ENCODE measurements at places on chromosomes 2 and 18. TPM values are rescaled to one million over a fixed set of nuclear protein-coding genes. Genes with fewer than 3 reads are reported as not detected.
A peak's percentile ranks its signal among the peaks of the same experiment; 100 is the strongest.

Gene DCDC2C
- total RNA-seq = not detected

Gene UGT1A8
- not detected for total RNA-seq

Gene LIPG
- total RNA-seq = 0.59 TPM

Gene IL1F10
- not detected for total RNA-seq

DNA sequence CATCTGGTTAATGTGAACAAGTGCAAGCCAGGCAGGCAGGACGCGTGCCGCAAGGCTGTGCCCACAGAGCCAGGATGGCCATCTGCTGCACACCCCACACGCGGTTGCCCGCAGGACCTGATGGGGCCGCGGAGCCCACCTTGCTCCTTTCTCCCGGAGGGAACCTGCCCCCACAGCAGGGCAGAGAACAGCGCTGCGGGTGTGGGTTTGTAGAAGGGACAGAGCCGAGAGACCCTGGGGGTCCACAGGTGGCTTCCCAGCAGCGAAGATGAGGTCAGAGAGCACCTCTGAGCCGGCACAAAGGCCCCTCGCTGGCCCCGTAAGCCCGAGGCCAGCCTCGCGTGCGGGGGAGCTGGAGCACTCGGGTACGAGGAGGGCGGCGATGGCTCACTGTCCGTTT is 460.8 kb upstream of the SALL3 start:
- no peak overlapping the region for H3K4me3 ChIP-seq
- no peaks in the 10 kb centered on the region for H3K27me3 ChIP-seq
- no peaks in the 10 kb centered on the region for H3K36me3 ChIP-seq
- DNase-seq = no peak

DNA sequence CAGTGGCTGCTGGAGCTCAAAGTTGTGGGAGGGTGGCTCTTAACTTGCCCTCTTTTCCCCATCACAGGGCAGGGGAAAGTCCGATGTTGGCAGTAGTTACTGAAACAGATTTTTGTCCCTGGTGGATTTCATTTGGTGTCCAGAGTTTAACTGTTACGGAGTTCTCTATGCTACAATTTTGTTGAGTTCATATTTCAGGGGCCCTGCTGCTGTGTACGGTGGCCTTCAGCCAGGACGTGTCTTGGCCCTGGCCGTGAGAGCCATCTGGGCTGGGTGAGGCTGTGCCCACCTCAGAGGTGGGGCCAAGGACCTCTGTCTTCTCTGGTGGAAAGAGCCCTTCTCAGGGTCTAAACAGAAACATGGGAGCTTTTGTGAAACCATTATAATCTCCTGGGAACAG is 67.4 kb downstream of the SH3YL1 start:
- H3K36me3 ChIP-seq = no peaks in the 10 kb centered on the region
- H3K4me1 ChIP-seq = no peaks in the 10 kb centered on the region
- H3K27me3 ChIP-seq = no peaks in the 10 kb centered on the region

DNA sequence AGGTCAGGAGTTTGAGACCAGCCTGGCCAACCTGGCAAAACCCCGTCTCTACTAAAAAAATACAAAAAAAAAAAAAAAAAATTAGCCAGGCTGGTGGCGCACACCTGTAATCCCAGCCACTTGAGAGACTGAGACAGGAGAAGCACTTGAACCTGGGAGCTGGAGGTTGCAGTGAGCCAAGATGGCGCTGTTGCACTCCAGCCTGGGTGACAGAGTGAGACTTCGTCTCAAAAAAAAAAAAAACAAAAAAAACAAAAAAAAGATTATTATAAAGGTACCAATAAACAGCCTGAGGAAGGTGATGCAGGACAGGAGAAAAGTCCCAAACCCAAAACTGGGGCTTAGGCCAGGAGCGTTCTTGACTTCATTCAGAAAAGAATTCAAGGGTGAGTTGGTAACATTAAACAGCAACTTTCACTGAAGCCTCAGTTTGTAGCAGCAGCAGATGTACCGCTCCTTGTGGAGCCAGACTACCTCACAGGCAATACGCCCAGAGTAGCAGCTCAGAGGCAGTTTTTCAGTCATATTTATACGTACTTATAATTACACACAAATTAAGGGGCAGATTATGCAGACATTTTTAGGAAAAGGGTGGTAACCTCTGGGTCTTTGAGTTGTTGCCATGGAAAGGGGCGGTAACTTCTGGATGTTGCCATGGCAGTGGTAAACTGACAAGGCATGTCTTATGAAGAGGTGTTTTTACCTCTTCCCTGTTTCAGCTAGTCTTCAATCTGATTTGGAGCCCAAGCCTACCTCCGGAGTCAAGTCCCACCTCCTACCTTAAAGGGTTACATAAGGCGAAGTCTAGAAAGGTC is 1596.6 kb upstream of the CELF4 start:
- no peak for DNase-seq
- no peaks in the 10 kb centered on the region for H3K27me3 ChIP-seq
- no peaks in the 10 kb centered on the region for H3K4me1 ChIP-seq
- no peaks in the 10 kb centered on the region for H3K36me3 ChIP-seq
- no peak overlapping the region for H3K27ac ChIP-seq

- peak; percentile 10 for DNase-seq
- H3K4me1 ChIP-seq = peaks cover 15% of the 10 kb centered on the region
- no peak overlapping the region for H3K27ac ChIP-seq
- no peaks in the 10 kb centered on the region for H3K27me3 ChIP-seq
These were observed 187.8 kb upstream of the SIX3 start for GRCh38 chr2:44753552-44754285.

DNA sequence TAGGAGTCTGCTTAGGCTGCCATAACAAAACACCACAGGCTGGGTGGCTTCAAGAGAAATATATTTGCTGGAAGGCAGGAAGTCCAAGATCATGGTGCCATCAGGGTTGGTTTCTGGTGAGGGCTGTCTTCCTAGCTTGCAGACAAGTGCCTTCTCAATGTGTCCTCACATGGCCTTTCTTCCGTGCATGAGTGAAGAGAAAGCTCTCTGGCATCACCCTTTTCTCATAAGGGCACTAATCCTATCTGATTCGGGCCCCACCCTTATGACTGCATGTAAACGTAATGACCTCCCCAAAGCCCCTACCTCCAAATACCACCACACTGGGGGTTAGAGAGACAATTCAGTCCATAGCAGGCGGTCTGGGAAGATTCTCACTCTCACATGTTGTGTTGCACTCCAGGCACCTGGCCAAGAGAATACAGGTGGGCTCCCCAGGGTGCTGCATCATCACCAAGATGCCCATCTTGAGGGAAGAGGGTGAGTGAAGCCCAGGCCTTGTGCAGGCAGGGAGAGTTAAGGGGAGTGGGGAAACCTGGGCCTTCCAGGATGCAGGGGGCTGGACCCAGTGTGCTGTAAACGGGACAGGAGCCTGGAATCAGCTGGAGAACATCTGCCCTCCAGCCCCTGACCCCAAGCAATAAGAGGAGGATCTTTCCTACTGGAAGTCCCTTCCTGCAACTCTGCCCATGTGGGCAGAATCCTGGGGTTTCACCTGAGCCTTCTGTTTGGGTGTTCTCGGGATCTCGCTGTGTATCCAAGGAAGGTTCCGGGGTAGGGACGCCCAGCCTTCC is 10.2 kb downstream of the CATIP start:
- H3K4me1 ChIP-seq = peaks cover 12% of the 10 kb centered on the region
- H3K27me3 ChIP-seq = peaks cover 14% of the 10 kb centered on the region
- H3K4me3 ChIP-seq = peak overlapping the region; percentile 74

DNA sequence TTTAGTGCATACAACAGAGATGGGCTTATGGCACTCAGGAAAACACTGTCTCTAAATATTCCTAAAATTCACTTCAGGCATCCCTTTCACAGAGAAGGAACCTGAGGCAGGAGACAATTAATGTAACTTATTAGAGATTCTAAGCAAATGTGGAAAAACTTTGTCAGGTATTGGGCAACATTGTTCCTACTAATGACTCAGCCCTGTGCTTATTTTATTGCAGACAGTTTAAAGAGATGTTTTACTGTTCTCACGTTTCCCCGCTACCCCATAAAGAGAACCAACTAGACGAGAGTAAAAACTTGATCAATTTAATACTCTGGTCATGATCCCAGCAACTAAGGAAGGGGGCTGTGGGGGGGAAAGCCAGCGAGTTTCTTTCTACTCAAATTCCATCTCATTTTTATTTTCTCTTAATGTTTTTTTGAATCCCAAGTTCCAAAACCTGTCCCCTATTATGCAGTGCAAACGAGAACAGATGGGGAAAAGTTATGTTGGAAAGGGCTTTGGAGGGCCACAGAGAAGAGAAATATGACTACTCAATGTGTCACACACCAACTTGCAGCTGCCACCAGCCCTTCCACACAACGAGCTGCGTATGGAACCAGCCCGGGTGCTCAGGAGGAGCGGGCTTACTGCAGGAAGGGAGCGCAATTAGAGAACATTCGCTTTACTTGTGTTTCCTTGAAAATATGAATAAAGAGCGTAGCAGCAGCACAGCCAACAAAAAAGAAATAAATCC is 18.7 kb upstream of the ACVR1 start:
- peak overlapping the region; percentile 71 for H3K27ac ChIP-seq
- H3K4me3 ChIP-seq = no peak overlapping the region
- H3K36me3 ChIP-seq = peaks cover 5% of the 10 kb centered on the region
- peaks cover 70% of the 10 kb centered on the region for H3K4me1 ChIP-seq
- DNase-seq = no peak

DNA sequence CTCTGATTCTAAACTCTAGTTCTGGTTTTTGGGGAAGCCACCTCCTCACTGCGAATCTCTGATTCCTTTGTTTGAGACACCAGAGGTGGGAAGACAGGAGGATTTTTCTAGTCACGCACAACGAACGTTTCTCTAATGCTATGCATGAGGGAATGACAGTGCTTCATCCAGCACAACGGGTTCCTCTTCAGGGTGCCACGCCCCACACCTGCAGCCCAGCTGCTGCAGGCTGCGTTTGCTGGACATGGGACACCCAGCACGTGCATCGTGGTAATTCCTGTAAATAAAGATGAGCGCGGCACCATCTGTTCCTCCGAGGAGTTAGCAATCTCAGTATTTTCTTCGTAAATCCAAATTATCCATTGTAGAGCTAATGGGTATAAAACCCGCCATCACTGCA is 37.5 kb upstream of the TPO start:
- H3K27ac ChIP-seq = no peak overlapping the region
- no peaks in the 10 kb centered on the region for H3K27me3 ChIP-seq
- peaks cover 10% of the 10 kb centered on the region for H3K4me1 ChIP-seq

GRCh38 chr18:11859903-11860407 is 8.7 kb downstream of the CHMP1B start:
- no peaks in the 10 kb centered on the region for H3K27me3 ChIP-seq
- no peak for DNase-seq
- peak overlapping the region; percentile 65 for H3K27ac ChIP-seq

DNA sequence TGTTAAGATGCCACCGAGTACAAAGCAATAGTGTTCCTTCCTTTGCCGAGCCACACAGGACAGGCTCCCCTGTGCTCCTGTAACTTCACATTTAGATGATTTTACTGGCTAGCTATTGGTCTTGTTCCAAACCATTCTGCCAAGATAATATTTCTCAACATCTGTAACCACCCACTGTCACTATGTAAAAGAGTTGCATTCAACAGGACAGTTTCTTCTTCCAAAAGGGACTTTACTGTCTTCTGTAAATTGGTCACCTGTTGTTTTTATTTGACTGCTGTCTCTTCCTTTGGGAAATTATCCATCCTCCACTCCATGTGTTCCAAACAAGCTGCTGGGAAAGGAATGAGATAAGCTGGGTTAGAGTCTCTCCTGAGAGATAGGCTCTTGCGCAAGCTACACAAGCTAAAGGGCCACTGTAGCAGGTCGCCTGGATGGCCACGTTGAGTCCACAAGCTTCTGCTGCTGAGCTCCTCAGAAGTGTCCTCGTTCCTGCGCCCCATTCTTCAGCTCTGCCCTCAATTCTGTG is 14.4 kb upstream of the BZW1 start:
- H3K4me3 ChIP-seq = no peak overlapping the region
- H3K27me3 ChIP-seq = peaks cover 9% of the 10 kb centered on the region
- H3K36me3 ChIP-seq = peaks cover 4% of the 10 kb centered on the region
- DNase-seq = no peak
- H3K4me1 ChIP-seq = peaks cover 11% of the 10 kb centered on the region

DNA sequence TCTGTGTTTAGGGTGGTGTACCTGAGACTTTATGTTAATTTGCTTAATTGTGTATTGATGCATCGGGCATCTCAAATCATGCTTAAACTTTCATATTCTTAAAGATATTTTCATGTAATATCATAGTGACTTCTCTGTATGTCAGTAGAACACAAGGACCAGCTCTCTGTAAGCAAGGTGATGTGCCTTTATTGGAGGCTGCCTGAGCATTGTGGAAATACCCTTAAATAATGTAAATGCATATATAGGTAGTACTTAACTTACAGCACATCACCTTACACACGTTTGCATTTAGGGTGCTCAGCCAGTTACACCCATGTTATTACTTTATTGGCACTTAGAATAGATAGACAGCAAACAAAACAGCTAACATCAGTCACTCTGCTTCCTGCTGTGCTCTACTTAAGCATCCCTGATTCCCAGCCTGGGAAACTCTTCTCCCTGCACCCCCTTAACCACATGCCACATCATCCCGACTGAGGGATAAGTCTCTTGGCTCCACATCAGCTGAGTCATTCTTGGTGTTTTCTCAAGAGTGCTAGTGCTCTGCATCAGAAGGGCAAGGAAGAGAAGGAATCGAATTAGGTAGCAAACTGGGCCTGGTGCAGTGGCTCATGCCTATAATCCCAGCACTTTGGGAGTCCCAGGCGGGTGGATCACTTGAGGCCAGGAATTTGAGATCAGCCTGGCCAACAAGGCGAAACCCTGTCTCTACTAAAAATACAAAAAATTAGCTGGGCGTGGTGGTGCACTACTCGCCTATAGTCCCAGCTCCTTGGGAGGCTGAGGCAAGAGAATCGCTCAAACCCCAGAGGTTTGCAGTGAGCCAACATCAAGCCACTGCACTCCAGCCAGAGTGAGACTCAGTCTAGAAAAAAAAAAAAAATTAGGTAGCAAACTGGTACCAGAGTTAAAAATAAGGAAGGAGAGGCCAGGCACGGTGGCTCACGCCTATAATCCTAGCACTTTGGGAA is 108.7 kb downstream of the MAP3K20 start:
- peaks cover 4% of the 10 kb centered on the region for H3K27me3 ChIP-seq
- peaks cover 7% of the 10 kb centered on the region for H3K36me3 ChIP-seq
- no peak overlapping the region for H3K4me3 ChIP-seq

DNA sequence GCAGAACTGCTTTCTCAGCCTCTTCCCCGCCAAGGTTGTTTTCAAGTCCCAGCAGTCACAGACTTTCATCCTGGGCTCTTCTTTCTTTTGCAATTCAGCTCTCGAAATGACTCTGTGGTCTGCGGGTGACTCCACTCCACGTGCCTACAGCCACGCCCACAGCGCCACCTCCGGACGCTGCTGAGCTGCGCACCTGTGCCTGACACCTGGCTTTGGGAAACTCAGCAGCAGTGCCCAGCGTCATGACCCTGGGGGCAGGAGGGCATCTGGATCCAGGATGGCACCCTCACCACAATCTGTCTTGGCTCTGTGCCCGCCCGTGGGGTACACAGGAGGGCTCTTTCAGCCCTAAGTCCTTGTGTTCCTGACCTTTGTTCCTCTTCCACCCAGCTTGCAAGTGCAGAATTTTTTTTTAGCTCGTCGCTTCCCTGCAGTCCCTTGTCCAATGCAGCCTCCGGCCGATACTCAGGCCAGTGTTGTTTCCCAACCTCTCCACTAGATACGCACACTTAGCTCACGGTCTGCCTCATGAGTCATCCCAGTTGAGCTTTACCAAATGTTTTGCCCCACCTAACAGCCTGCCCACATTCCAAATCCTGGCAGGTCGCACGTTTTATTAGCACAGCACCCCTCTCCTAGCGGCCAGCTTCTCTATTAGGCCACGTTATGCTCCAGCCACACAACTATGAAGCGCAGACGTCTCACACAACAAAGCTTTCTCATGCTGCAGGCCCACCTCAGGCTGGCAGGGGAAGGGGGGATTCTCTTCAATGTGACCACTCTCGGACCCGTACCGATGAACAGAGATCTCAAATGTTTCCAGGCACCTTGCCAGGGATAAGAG is 6.5 kb upstream of the CAPN10 start:
- H3K27me3 ChIP-seq = no peaks in the 10 kb centered on the region
- H3K27ac ChIP-seq = peak overlapping the region; percentile 58
